ENCODE measurements at places on chromosomes 11 and 22. TPM values are rescaled to one million over a fixed set of nuclear protein-coding genes. Genes with fewer than 3 reads are reported as not detected.
A peak's percentile ranks its signal among the peaks of the same experiment; 100 is the strongest.

The MAJIN gene
- not detected for total RNA-seq

The MMP27 gene
- total RNA-seq, result 0.09 TPM

The KRTAP5-1 gene
- not detected for total RNA-seq

The UBQLNL gene
- total RNA-seq, result 0.18 TPM

The KDM4E gene
- total RNA-seq, result not detected

The RIC8A gene
- total RNA-seq, result 58.2 TPM

The OR51L1 gene
- not detected for total RNA-seq

The BTBD18 gene
- total RNA-seq, result not detected

The PATE2 gene
- total RNA-seq, result 0.13 TPM

The TIGD3 gene
- 0.22 TPM for total RNA-seq

The FBLN1 gene
- total RNA-seq, result 104 TPM

- no peak for DNase-seq
These were observed 13.8 kb downstream of the FLI1 start for GRCh38 chr11:128707681-128708080.

DNA sequence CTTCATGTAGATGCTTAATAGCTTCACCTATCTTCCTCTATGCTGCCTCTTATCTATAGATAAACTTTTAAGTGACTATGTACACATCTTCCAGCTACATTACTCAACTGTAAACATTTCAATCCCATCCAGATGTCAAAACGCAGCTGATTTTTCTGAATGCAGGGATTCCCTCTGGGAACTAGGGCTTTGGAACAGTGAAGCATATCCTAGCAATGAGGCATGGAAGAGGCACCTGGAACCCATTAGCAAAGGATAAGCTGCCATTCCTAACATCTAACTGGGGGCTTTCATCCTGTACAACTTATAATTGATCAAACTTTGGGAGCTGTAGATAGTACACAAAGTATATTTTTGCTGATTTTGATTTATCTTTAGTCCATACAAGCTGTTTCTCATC, 40.8 kb upstream of the OPCML start:
- DNase-seq, result peak; percentile 73

DNA sequence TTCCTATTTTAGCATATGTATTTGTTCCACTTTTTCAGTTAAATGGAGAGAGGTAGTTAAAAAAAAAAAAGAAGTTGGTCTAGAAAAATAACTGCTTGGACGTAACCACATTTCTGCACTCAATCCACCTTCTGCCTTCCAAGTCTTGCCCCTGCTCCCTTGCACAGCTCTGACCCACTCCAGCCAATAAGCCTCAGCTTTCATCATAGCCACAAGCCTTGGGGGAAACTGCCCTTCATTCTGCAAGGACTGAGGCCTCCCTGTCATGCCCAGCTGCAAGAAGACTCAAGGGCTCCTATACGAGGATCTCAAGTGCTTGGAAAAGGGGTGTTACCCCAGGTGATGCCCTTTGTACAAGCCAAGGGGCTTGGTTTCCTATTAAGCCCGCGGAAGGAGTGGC, 36.0 kb upstream of the OAF start:
- no peak for DNase-seq

- no peak for DNase-seq
These were observed 46.9 kb upstream of the CEP126 start for GRCh38 chr11:101867951-101868350.

- DNase-seq, result peak; percentile 79
These were observed 1.4 kb downstream of the PATZ1 start for GRCh38 chr22:31344578-31345330.

DNA sequence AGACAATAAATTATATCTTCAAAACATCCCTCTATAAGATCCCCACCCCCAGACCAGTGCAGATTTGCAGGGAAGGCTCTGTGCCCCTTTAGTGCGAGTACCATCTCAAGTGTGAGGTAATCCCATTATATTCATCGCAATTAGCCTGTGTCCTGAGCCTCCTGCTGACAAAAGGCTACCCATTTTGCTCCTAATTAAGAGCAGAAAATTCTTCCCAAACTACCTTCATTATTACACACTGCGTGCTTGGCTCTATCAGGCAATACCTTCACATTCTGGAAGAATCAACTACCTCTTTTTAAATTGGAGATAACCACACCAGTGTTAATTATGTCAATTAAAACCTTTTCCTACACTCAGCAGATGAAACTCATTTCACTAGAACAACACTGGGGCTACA, 1133.4 kb upstream of the CCDC90B start:
- DNase-seq, result no peak

- no peak for DNase-seq
These were observed 12.5 kb upstream of the MICALL1 start for GRCh38 chr22:37893583-37893983.

- peak; percentile 63 for DNase-seq
These were observed 167.8 kb upstream of the NARS2 start for GRCh38 chr11:78742430-78742829.

DNA sequence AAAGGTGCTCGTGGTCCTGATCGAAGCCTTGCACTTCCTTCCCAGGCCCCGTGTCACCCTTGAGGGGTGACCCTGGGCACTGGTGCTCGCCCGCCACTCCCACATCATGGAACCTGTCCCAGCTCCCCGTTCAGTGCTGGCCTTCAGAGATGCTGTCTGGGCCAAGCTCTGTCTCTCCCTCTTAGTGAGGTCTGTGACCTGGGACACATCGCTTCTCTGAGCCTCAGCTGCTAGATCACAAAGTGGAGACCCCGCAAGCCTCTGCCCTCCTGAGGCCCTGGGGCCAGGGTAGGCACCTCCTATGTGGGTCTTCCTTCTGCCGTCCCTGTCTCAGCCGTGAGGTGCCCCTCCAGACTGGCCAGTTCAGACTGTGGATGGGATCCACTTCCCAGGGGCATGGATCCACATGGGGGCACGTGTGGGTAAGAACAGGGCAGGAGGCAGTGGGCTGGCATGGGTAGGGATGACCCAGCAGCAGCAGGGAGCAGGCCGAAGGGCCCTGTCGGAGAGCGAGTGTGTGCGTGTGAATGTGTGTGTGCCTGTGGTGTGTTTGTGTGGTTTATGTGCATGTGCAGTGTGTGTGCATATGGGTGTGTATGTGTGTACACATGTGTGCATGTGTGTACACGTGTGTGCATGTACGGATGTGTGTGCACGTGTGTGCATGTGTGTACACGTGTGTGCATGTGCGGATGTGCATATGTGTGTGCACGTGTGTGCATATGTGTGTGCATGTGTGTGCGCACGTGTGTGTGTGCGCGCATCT, 1073.7 kb downstream of the BRD1 start:
- no peak for DNase-seq

DNA sequence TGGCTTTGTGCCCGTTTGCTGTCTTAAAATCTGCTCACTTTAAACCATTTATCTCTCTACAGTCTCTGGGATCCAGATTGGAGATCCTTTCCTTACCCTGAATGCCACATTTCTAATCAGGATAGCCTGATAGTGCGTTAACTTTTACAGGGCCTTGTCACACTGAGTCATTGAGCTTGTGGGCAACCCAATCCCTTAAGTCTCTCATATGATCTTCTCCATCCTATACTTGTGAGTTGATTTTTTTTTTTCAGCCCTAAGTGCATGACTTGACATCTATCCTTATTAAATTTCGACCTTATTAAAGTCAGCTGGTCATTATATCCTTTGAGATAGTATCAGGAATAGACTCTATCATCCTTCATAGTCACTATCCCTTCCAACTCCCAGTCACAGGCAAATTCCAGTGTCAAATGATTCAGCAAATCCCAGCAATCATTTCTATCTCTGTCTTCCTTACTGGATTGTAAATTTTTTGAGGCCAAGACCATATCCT, 57.7 kb downstream of the TEAD1 start:
- DNase-seq, result no peak

DNA sequence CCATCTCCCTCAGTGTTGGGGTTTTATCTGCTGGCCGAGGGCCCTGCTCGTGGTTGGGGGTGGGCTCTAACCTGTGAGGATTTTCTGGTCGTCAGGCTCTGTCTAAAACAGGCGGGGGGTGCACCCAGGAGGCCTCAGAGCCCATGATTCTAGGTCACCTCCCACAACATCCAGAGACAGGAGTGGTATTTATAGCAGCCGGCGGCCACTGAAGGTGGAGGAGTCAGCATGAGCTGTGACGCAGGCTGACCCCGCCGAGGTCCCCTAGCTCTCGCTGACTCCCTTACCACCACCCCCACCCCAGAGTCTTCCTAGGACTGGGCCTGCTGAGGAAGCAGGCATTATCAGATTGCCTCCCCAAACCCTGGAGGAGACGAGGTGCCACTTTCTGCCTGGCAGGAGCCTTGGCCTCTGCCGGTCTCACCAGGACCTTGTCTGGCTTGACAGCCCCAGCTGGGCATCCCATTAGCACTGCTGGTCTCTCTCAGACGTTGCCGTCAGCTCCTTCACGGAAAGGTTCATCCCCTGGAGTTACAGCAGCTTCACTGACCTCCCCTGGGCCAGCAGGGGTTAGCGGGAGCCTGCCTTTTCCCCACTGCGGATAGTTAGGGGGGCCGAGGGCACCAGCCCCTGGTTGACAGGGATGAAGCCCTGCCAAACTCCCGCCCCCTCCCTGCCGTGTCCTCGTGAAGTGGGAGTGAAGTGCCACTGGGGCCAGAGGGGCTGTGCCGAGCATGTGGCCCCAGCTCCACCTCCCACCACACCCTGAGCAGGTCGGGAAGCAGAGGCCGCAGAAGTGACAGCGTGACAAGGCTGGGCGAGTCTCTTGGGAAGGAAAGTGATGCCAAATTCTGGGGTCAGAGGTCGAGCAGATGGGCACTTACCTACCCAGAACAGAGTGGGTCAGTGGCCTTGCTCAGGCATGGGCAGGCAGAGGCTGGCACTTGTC, 26.5 kb downstream of the DAGLA start:
- no peak for DNase-seq

DNA sequence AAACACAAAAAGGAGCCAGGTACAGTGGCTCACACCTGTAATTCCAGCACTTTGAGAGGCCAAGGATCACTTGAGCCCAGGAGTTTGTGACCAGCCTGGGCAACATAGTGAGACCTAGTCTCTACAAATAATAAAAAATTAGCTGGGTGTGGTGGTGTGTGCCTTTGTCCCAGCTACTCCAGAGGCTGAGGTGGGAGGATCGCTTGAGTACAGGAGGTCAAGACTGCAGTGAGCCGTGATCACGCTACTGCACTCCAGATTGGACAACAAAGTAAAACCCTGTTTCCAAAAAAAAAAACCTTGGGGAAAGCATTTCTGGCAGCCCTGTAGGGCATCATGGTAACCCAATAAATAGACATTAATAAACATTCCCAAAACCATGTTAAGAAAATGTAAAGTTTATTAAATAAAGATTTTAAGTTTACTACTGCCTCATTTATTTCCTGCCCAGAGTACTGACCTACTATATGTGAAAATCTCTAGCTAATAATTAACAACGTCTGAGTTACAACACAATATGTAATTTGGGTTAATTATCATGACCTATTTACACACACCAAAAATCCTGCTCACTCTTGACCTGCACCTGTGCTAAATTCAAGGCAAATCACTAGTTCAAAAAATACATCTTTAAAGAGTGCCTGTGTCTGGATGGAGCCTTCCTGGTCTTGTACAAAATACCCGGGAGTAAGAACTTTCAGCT, 8.4 kb downstream of the EEF1G start:
- DNase-seq, result no peak

GRCh38 chr11:119578521-119579191, 150.3 kb downstream of the NECTIN1 start:
- no peak for DNase-seq

- no peak for DNase-seq
These were observed 86.8 kb downstream of the NECTIN1 start for GRCh38 chr11:119641983-119642745.

- DNase-seq, result no peak
These were observed 389.0 kb downstream of the TBC1D22A start for GRCh38 chr22:47151490-47151889.

DNA sequence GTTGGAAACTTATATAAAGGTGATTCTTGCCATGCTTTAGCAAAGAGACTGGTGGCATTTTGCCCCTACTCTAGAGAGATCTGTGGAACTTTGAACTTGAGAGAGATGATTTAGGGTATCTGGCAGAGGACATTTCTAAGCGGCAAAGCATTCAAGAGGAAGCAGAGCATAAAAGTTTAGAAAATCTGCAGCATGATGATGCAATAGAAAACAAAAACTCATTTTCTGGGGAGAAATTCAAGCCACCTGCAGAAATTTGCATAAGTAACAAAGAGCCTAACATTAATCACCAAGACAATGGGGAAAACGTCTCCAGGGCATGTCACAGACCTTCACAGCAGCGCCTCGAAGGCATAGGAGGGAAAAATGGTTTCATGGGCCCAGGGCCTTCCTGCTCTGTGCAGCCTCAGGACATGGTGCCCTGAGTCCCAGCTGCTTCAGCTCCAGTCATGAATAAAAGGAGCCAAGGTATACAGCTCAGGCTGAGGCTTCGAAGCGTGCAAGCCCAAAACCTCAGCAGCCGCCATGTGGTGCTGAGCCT, 83.4 kb downstream of the MRTFA start:
- no peak for DNase-seq

- DNase-seq, result no peak
These were observed 396 bp downstream of the CCDC157 start for GRCh38 chr22:30357236-30357570.

- peak; percentile 78 for DNase-seq
These were observed 2.3 kb downstream of the ADORA2A start for GRCh38 chr22:24429411-24430365.

GRCh38 chr11:80822308-80822707, 1381.5 kb upstream of the TENM4 start:
- DNase-seq, result no peak

DNA sequence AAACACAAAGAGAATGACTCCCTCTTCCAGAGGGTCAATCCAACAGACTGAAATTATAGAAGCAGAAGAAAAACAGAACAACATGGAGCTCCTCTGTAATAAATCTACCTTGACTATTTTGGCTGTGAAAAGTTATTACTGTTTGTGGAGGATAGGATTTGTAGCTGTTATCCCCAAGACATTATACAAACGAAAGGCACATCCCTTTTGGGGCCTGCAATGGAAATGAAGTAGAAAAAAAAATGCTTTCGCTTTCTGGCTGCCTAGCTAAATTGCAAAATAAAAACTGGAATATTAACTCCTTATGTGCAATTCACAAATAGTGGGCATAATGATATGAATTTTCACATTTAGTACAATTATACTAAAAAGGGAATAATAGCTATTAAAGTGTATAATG, 123.8 kb upstream of the CCDC179 start:
- peak; percentile 39 for DNase-seq

DNA sequence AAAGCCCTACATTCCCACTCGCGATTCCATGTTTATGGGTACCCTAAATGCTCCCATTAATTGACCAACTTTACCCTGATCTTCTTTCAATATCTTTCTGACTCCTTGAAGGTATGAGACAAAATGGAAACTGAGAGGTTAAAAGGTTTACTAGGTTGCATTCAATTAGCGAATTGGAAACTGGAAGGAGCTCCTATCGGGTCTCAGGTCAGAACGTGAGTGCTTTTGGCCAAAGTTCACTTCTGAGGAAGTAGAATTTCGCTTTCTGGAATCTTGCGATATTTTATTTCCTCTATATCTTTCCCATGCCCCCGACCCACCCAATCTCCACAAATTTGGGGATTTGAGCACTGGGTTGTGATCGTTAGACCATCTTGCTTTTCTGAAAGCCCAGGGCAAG, 2.6 kb downstream of the EHF start:
- DNase-seq, result no peak

Data from muscle of leg (tissue), 16 donors.